ENCODE measurements at places on chromosomes 5 and 9.

DNA sequence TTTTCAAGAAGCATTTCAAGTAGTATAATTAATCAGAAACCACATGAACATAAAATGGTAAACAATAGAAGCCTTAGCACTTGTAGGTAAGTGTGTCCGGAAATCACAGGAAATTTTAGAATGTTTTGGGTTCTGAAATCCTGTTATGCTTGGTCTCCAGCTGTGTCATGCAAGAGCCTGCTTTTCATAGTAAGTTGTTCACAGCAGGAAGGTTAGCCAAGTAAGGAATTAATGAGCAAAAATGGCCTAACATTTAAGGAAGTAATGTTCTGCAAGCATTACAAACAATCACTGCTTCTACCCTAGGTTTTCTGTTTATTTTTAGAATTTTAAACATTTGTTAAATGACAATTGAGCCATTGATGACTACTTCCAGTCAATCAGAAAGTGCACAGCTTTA, 669.5 kb downstream of the SLCO4C1 start:
- DNase-seq: no peak

DNA sequence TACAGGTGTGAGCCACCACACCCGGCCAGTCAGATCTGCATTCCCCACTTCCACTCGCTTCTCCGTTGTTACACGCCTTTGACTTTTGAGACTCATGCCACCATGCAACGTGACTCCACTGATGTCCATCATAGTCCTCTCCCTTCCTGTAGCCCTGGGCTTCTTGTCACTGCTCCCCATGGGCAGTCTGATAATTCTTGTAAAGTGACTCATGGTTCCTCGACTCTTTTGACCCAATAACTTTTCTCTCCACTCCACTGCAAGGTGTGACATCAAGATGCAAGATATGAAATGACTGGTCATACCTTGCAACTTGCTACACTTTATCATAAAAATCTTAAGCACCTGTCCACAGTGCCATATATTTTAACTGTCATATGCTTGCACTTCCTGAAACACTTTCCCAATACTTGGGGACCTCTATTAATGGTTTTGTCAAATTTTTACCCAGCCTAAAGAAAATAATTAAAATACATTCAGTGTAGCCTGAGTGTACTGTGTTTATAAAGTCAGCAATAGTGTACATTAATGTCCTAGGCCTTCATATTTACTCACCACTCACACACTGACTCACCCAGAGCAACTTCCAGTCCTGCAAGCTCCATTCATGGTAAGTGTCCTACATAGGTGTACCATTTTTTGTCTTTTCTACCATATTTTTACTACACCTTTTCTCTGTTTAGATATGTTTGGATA, 18.6 kb upstream of the ANKRD18A start:
- no peak for DNase-seq

GRCh38 chr5:6468870-6469269, 20.2 kb downstream of the UBE2QL1 start:
- no peak for DNase-seq

DNA sequence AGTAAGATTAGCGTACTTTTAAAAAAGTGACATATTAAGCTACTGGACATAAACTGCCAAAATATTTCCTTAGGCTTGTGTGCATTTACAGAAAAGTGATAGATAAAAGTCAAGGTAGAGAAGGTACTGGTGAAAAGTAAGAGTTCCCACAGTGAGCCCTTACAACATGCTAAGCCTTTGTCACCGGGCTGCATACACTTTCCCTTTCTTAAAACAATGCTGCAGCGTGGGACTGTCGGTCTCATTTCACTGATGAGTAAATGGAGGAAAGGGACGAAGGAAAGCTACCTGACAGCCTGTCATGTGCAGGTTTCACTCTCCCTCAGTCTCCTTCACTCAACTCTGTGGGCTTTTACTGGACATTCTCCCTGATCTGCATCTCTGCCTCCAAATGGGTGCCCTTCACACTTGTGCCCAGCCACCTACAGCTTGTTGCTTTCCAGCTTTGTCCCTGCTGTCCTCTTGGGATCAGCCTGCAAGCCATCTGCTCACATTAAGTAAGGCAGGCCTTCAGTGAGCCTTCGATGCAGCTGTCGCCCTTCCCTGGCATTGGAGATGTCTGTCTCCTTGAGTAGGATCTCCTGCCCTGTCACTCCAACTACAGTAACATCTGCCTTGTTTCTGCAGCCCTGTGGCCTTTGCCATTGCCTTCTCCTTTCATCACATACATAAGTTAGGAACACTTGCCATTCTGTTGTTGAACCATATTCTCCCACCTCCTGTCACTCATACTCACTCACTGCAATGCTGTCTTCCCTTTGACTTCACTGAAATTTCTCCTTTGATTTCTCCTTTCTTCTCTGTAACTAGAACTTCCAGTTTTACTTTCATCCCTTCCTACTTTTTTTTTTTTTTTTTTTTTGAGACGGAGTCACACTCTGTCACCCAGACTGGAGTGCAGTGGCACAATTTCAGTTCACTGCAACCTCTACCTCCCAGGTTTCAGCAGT, 9.3 kb upstream of the ROPN1L start:
- DNase-seq: no peak

DNA sequence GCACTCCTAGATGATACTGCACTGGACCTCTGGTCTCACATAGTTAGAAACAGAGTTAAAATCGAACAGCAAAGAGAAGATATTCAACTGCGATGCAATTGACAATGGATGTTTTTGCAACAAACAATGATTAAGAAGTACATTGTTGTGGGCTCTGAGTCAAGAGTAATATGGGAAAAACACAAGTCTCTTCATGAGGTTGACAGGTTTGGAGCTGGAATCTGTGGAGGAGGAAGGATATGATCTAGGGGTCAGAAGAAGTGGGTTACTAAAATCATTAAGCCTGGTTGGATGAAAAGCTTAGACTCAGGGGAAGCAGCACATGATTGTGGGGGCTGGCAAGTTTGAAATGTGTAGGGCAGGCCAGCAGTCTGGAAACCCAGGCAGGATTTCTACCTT, 53.1 kb downstream of the PDCD1LG2 start:
- no peak for DNase-seq
